ENCODE measurements at places on chromosomes 3 and 15.

DNA sequence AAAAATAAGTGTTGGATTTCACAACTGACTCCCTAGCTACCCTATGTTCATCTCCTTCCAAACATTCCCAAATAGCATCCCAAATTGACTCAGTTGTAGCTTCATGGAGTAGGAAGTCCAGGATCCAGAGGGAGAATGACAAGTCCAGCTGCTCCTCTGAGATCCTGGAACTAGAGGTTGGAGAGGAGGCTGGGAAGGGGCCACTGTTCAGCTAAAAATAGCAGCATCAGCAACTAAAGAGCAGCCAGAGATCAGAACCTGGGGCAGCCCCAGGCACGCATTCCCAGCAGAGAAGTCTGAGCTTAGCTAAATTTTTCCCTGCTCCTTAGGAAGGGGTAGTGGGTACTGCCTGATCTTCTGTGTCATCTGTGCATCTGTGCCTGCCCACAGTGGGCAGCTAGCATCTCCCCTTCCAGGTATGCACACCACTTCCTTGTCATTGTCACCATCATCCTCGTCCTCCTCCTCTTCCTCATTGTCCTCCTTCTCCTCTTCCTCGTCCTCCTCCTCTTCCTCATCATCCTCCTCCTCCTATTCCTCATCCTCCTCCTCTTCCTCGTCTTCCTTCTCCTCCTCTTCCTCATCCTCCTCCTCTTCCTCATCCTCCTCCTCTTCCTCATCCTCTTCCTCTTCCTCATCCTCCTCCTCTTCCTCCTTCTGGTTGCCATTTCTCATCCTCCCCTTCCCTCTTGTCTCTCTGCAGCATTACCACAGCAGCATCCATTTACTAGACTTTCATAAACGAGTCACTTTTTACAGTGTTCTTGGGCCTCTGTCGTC lies 152.3 kb upstream of the ROPN1 start:
- DNase-seq, result no peak

DNA sequence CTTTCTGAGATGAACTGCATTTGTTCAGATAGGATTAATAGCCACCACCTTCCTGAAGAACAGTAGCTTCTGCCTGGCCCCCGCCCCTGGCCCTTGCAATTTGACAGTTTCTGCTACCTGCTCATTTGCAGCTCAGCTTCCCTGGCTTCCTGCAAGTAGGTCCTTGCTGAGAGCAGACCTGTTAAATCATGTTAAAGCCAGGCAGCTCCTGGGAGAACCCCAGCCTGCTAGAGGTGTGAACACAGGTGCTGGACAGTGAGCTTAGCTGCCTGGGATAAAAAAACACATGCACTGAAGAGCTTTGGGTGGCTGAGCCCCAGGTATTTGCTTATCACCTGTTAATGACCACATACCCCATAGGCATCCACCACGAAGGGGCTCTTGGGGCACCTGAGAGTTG lies 143.4 kb downstream of the PTPRG start:
- no peak for DNase-seq

- peak; percentile 36 for DNase-seq
These were observed 627 bp downstream of the NT5DC2 start for GRCh38 chr3:52532838-52533622.

GRCh38 chr15:31327669-31328427 lies 1.2 kb downstream of the KLF13 start:
- DNase-seq, result peak; percentile 88

DNA sequence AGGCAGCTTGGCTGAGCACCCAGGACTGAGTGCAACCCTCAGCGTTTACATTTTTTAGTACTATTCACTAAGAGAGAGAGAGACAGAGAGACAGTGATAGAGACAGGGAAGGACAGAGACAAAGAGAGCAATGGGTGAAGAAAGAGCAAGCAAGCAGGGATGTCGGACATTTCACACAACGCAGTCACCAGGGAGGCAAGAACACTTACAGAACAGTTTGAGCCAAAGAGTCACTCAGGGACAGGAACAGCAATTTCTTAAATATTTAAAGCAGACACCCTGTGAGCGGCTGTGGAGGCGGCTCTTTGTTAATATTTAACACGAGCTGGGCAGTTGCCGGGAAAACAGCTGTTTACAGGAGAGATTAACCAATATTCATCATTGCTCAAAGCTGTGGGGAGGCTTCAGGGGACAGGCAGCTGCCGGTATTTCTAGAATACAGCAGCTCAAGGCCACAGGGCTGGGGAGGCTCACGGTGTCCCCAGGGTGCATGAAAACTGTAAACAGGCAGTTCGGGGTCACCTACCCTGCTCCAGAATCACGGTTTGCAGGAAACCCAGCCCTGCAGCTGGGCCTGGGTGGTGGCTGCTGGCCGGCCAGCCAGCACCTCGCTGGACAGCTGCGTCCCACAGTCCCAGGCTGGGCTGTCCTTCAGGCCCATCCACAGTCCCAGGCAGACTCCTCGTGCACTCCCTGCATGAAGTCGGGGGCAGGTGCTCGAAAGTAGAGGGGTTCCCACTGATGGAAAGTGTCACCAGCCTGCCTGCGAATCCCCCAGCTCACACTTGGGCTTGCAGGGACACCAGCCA lies 38.8 kb upstream of the PCSK6 start:
- DNase-seq, result no peak

DNA sequence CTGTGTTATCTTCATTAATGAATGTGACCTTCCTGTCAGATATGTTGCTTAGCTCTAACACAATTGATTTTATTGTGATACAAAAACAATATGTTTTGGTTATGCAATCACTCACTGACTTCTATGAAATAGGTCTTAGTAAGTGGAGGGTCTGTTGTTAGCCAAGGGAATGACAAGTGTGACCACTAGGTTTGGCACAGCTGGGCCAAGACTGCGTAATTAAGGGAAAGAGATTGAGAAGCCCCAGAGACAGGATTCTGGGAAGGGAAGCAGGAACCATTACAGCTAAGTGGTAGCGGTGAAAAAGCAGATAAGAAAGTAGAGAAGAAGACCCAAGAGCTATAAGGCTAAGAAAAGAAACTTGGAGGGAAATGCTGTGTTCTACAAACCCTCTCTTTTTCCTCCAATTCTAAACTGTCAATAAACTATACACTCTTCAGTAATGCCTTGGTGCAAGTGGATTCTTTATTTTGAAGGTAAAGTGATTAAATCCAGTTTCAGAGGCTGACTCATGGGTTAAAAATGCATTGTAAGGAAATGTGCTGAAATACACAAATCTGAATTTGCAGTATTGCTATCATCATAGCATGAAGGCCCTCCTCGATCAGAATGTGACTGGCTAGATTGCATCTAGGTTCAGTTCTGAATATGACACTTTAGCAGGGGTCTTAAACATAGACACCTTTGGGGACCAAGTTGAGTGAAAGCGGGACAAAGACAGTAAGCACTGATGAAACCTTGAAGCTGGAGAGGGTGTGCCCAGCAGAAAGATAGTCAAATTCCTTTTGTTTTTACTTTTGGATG lies 26.1 kb downstream of the KCNMB2 start:
- no peak for DNase-seq

DNA sequence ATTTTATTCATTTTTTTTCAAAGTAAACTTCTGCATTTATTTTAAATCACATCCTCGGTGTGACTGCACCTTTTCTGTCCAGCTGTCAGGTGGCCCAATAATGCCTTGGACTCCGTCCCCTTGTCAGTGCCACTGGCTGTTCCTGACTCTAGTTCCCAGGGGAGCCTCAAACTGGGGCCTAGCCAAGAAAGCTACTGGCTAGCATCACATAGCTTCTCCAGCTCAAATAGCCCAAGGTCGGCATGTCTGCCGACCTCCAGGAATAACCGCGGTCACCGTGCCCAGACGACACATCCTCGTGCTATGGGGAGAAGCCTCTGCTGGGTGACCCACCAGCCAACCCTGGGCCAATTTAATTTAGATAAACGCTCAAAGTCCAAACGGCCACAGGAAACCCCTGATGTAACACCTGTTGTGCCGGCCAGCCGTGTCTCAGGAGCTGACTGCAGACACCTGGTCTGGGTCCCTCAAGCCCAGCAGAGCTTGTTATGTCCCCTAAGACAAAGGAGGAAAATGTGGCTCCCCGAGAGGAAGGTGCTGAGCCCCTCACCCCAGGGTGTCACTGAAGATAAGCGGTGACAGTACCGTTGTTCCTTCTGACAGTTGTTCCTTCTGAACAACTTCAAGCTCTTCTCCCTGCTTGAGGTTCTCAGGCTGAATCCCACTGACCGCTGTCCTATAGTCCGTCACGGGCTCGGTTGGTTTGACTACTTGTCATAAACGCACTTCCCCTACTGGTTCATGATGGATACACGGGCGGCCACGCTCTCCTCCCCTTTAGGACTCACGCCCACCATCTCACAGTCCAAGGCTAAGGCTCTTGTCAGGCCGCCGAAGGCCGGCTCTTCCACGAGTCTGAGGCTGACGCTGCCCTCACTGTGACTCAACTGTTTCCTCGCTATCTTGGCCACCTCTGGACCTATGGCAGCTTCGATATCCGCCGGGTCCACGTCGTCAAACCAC lies 126.2 kb downstream of the KLF13 start:
- no peak for DNase-seq

- DNase-seq, result no peak
These were observed 10.4 kb downstream of the INO80 start for GRCh38 chr15:41105348-41106334.

DNA sequence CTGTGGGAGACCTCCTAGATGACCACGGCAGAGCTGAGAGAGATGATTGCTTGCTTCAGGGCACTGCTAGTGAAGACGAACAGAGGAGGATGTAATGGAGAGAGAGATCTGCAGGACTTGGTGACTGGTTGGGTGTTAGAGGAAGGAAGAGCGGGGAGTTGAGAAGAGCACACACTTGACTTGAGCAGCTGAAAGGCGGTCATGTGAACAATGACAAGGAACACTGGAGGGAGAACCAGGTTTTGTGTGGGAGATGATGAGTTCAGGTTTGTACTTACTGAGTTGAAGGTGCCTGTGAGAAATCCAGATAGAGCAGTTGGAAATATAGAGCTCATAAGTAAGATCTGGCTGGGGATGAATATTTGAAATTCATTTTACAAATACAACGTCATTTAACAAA lies 40.3 kb downstream of the CDAN1 start:
- DNase-seq, result no peak

- DNase-seq, result peak; percentile 70
These were observed 795 bp upstream of the SCAANT1 start for GRCh38 chr3:63912768-63913588.

GRCh38 chr3:14505803-14506500 lies 34.2 kb downstream of the GRIP2 start:
- DNase-seq, result no peak

DNA sequence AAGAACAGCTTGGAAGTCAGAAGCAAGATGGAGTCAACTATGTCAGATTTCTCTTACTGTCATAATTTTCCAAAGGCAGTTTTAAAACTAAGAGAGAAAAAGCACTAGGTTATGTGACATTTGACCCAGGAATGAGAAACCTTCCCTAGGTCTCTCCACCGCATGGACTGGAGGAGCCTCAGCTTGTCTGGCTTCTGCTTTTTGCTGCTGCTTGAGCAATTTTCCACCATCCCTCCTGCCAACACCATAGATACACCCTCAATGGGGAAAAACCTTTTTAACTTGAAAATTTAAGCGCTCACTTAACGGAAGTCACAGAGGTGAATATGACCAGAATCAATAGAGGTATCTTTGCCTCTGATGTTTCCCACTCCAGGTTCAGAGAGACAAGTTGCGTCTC lies 17.8 kb upstream of the IREB2 start:
- no peak for DNase-seq

GRCh38 chr3:35335703-35336102 lies 303.6 kb upstream of the ARPP21 start:
- no peak for DNase-seq

DNA sequence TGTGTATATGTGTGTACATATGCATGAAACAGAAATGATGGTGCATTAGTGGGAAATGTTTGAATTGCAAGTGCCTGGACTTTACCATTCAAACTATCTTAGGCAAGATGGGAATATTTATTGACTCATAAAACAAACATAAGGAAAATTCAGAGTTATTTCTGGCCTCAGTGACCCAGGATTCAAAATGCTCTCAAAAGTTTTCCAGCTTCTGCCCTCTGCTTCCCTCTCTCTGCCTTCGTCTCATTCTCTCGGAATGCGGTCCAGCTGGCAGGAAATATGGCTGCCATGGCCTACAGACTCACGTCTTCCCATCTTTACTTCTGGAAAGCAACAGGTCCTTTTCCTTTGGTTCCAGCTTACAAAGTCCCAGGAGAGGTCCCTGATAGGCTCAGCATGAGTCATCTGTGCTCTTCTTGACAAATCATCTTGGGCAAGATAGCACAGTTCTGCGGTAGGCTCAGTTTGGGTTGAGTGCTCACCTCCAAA lies 8.7 kb upstream of the ZNF774 start:
- no peak for DNase-seq

- DNase-seq, result no peak
These were observed 19.1 kb upstream of the GLCE start for GRCh38 chr15:69141286-69141701.

- DNase-seq, result no peak
These were observed 397.1 kb downstream of the CACNA2D3 start for GRCh38 chr3:54519493-54519892.

DNA sequence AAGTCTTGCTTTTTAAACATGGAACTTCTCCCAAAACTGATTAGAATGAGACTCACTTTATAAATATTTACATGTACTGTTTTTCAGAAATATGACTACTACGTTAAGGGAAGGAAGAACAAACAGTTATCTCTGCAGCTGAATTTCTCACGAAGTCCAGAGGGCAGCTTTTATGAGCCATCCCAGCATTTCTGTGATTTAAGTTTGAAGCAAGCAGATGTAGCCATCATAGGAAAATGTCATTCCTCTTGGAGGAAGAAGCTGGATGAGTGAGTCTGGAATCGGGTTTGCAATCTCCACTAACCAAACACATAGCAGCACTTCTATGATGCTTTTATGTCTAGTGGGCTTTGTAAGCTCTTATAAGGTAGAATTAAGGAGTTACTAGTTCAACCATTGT lies 53.7 kb downstream of the SCN11A start:
- DNase-seq, result no peak

GRCh38 chr3:50671331-50671730 lies 3.4 kb upstream of the DOCK3 start:
- DNase-seq, result no peak

DNA sequence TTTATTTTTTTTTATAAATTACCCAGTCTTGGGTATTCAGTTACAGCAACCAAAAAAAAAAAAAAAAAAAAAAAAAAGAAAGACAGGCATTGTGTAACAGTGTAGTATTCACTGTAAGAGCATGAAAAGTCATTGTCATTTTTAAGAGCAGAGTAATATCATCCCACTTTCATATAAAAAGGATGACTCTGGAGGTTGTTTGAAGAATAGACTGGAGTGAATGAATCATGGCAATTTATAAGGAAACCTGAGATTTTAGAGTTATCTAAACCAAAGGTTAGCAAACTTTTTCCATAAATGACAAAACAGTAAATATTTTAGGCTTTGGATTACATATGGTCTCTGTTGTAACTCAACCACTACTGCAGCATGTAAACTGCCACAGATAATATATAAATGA lies 794.9 kb downstream of the NTRK3 start:
- no peak for DNase-seq

Measured in CD4-positive, alpha-beta memory T cell (primary cell).